Central memory CD4-positive, alpha-beta T cell (primary cell): ENCODE measurements at places on chromosomes 2 and 18.

DNA sequence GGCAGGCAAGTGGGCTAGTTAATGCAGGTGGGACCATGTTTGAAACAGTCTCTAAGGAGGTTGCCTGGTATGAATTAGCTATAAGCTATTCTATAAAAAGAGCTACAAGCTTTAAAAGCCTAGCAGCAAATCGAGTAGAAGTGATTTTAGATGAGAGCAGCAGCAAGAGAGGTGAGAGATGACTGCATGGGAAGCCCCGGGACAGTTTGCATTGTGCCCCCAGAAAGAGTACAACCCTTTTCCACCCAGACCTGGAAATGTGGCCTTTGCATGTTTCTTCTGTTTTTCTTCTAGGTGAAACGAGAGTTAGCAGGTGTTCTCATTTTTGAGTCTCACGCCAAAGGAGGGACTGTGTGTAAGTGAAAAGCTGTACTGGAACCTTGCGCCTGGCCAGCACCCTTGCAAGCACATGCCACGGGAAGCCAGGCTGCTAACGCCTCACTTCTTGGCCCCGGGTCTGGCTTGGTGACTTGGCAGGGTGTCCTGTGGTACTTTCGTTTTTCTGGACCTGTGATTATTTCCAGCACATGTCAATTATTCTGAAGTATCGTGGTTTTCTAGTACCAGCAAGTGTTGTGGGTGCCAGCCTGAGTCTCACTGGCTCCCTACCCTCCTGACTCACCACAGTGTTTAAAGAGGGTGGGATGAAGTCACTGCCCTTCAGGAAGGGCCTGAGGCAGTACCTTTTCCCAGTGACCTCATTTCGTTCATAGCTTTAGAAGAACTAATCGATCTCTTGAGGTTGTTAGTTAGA, 90.3 kb upstream of the MAP3K20 start:
- no peak for DNase-seq

DNA sequence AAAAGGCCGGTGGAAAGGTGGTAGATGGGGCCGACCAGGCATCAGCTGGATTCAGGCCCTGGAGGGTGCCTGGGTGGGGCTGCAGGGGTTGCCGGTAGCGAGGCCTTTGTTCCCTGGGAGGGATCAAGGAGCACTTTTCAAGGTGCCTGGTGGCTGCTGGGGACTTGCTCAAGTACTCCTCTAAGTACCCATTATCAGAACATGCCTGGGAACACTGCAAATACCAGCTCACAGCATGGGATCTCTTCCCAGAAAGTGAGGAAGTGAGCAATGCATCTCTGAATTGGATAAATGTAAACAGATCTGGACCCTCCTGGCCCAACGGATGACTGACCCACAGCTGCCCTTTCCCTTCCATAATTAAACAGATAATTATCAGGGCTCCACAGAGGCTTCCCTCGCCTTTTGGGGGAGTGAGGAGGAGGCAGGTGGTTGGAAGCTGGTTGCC, 210.5 kb downstream of the SH3RF3 start:
- DNase-seq, result no peak

GRCh38 chr2:84288293-84288692, 170.8 kb downstream of the SUCLG1 start:
- DNase-seq, result no peak

GRCh38 chr2:174718591-174718990, 45.7 kb downstream of the CHRNA1 start:
- DNase-seq, result no peak

DNA sequence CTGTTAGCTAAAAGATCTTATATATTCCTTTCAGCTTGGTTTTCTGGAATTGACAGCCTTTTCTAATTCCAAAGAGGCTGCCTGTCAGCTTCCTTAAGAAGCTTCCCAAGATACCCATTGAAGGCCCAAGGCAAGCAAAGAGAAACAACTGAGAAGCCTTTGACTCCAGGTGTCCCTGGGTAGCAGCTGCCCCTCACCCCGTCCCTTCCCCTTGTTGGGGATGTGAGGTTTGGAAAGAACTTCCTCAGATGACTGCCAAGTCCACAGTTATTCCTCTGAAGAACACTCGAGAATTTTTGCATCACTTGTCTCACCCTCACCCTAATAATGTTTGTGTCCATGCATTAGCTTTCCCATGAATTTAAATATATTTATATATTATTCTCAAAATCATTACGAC, 13.3 kb downstream of the MAPRE3 start:
- no peak for DNase-seq

DNA sequence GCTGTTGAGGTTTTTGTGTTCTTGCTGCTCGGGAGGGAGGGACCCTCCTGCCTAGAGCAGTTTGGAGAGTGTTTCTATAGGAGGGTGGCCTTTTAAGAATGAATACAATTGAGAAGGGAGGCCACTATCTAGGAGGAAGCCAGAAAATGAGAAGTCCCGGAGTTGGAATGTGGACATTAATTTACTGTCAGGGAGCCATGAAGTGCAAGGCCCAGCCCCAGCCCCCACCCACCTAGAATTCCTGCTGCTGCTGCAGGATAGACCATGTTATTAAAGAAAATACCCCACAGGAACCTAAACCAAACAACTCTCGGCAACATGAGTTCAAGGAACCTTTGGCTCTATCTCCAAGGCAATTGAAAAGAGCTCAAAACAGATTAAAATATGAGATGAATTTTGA, 46.0 kb downstream of the ZBTB7C start:
- no peak for DNase-seq

- DNase-seq, result no peak
These were observed 592.2 kb upstream of the SYT4 start for GRCh38 chr18:43869451-43870008.

DNA sequence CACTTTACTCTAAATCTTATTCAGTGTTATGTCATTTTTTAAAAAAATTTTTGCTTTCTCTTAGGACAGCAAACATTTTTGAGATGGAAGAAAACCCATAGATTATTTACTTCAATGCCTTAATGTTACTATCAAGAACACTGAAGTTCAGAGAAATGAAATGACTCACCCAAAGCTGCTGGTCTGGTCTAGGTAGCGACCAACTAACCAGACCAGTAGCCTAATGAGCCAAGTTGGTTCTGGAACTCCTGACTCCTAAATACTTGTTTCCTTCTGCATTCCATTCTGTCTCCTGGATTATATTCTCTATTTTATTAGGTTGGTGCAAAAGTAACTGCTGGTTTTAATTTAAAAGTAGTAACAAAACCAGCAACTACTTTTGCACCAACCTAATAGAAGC, 35.4 kb downstream of the SLC8A1 start:
- no peak for DNase-seq

DNA sequence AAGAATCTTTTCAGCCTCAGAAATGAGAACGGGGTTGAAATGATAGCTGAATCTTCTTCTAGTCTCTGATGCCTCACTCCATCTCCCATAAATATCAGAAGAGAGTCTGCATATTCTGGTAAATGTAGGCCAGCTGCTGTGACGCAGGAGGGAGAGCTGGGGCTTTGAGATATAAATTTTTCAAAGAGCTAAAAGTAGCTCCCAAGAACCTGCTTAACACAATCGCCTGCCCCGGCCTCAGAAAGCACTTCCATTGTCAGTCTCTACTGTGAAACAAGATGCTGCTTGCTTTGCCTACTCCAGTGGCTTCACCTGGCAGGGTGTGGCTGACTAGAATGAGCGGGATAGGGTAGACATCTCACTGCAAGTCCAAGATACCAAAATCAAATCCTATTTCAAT, 105.0 kb upstream of the CCDC150 start:
- DNase-seq, result no peak

DNA sequence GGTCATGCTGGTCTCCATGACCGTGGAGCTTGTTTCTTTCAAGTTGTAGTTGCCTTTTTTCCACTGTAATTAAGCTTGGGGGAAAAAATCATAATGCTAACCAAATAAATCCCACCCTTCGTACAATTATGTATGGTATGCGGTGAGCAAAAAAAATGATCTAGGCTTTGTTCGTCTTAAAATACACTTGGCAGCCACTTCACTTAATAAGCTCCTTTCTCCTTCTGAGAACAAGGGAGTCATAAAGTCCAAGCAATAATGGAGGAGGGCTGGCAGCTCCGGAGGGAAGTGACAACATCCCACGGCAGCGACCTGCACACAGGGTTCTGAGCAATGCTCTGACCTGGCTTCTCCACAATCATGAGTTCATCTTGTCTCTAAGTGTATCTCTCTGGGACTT, 91.2 kb upstream of the KLHL29 start:
- DNase-seq, result no peak

DNA sequence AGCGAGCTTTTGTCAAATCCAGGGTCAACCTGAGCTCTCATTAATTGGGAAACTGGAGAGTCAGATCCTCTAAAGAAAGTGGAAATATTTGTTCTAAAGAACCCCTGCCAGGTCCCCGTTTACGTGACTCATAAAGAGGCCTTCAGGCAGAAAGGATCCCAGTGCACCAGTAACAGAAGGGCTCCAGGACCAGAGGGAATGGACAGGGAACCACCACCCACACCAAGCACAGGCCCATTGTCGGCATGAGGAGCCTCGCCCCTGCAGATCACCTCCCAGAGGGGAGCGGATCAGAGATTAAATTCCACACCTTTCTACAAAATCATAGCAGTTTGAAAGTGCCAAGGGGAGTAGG, 16.4 kb upstream of the C1QL2 start:
- DNase-seq, result no peak

DNA sequence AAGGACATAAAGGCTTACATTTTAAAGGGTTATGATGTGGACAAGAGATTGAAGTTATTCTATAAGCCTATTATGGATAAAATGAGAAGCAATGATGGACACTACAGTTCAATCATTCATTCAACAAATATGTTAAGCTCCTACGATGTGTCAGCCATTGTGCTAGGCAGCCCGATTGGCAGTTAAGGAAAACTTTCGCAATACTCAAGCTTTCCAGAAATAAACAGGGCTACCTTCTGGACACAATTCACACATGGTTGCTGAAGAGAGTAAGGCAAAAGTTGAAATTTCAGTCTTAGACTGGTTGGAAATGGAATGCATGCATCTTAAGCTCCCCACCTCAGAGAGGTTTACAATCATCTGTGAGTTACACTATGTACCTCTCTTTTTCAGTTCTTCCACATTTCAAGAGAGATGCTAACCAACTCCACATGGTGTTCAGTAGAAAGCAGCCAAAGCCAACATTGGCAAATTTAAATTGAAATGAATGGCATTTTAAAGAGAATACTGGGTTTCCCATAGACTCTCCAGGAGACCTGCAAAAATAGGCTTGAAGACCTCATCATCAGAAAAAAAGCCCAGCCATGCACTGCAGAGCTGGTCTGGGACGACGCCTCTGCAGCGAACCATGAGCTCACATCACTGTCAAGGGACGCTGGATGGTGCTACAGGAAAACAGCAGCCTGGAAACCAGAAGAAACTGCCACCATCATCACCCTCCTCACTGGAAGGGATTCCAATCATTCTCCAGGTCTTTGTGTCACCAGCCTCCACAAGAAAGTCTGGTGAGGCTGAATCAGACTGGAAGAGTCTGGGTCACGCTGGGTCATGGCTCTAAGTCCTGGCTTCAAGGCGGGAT, 276.3 kb downstream of the AFF3 start:
- DNase-seq, result no peak

DNA sequence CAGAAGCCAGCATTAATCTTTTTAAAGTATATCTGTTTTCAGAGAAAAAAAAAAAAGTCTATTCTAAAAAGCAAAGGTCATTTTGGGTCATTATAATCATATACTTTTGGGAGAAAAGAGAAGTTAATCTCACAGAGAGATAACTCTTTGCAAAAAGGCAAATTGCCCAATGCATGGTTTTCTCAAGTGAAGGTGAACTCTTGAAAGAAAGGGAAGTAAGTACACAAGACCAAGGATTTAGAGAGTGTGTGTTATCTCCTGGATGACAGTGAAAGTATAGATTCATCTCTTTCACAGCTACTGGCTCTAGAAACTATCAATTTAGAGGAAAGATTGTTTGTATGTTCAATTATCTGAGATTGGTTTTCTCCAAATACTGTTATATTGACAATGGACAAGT, 151.4 kb downstream of the CD8B2 start:
- no peak for DNase-seq

GRCh38 chr18:51437280-51438271, 240.1 kb upstream of the MEX3C start:
- DNase-seq, result no peak
